ENCODE measurements at places on chromosomes 16 and 17. TPM values are rescaled to one million over a fixed set of nuclear protein-coding genes. Genes with fewer than 3 reads are reported as not detected.

Gene UBE2O
- total RNA-seq: 34.3 TPM

DNA sequence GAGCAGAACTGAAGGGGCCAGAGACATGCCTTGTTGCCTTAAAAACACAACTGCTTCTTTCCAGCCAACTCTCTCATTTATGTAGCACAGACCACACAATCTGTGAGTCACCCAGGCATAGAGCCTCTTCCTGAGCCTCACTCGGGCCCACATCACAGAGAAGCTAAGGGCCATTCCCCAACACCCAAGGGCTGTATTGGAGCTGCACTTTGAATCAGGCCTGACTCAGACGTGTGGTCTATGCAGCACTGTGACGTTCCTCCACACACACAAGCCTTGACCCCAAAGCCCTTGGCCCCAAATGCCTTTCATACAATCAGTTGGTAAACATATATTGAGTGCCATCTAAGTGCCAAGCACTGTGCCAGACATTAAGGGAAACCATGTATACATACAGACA, 308.9 kb upstream of the DYNLRB2 start:
- H3K4me3 ChIP-seq: no peak overlapping the region
- DNase-seq: no peak
- no peaks in the 10 kb centered on the region for H3K4me1 ChIP-seq

DNA sequence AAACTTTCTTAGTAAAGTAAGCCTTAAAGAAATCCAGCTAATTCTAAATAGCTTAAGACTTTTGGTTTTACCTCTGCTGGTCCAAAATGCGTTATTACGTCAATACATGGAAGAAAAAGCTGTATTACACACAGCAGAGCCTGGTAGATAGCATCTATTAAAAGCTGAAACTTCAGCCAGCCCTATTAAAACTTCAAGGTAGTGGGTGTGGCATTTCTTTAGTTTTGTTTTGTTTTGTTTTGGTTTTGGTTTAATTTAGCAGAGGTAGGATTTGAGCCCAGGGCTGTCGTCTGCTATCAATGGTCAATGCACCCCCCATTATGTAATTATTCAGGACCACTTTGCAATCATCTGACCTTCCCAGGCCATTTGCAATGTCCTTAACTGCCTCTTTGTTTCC, 318.4 kb upstream of the MAF start:
- H3K36me3 ChIP-seq: no peaks in the 10 kb centered on the region
- no peaks in the 10 kb centered on the region for H3K4me1 ChIP-seq
- no peak for DNase-seq
- peaks cover 3% of the 10 kb centered on the region for H3K27me3 ChIP-seq
- H3K27ac ChIP-seq: no peak overlapping the region

DNA sequence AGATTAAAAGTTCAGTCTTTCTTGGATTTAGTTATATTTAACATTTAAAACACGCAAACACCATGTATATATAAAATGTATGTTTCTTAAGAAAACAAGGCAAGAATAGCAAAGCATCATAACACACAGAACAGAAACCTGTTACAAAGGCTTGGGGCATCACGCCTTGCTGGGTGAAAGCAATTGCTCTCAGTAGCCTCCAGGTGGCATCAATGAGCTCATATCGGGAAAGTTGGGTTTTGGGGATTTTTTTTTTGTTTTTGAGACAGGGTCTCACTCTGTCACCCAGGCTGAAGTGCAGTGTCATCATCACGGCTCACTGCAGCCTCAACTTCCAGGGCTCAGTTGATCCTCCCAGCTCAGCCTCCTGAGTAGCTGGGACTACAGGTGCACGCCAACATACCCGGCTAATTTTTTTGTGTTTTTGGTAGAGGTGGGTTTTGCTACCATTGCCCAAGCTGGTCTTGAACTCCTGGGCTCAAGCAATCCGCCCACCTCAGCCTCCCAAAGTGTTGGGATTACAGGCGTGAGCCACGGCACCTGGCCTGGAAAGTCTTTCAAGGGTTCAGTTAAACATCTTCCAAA, 56.9 kb downstream of the CYB5D2 start:
- no peaks in the 10 kb centered on the region for H3K27me3 ChIP-seq
- no peaks in the 10 kb centered on the region for H3K4me1 ChIP-seq
- H3K27ac ChIP-seq: no peak overlapping the region
- peak; percentile 58 for DNase-seq
- H3K4me3 ChIP-seq: no peak overlapping the region

DNA sequence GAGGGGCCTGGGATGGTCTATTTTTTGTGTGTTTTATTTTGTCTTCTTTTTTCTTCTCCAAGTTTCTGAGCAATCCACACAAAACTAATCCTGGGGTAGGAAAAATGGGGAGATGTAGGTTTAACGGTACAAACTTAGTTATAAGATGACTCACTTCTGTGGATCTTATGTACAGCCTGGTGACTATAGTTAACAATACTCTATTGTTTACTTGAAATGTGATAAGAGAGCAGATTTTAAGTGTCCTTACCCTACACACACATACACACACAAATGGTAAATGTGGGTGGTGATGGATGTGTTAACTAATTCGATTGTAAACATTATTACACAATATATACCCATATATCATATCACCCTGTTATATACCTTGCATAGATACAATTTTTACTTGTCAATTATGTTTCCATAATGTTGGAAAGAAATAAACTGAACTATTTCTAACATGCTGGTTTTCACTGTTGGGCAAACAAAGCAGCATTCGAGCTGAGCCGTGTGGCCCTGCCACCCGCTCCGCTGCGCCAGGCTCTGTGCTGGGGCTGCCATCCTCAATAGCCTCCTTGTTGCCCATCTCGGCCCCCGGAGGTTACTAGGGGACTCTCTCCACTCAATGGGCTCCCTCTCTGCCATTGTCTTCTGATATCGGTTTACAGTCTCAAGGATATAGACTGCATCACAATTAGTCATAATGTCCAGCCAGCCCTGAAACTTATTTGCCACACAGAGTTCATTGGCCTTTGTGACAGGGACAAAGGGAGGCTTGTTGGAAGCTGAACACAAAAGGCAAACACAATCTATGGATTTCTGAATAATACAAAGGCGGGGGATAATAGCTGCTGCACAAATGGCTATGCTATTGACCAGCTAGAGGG, 380.3 kb upstream of the MAF start:
- H3K4me1 ChIP-seq: no peaks in the 10 kb centered on the region
- H3K27ac ChIP-seq: no peak overlapping the region
- DNase-seq: no peak
- peaks cover 5% of the 10 kb centered on the region for H3K27me3 ChIP-seq
- no peak overlapping the region for H3K4me3 ChIP-seq

GRCh38 chr17:78556812-78557211, 20.4 kb downstream of the DNAH17 start:
- no peaks in the 10 kb centered on the region for H3K27me3 ChIP-seq
- H3K36me3 ChIP-seq: no peaks in the 10 kb centered on the region
- no peak overlapping the region for H3K27ac ChIP-seq
- DNase-seq: no peak

Measured in CD4-positive, CD25-positive, alpha-beta regulatory T cell (primary cell).